Suprapubic skin (tissue), 4 donors: ENCODE measurements at places on chromosomes 7 and 10. TPM values are rescaled to one million over a fixed set of nuclear protein-coding genes. Genes with fewer than 3 reads are reported as not detected.

DNA sequence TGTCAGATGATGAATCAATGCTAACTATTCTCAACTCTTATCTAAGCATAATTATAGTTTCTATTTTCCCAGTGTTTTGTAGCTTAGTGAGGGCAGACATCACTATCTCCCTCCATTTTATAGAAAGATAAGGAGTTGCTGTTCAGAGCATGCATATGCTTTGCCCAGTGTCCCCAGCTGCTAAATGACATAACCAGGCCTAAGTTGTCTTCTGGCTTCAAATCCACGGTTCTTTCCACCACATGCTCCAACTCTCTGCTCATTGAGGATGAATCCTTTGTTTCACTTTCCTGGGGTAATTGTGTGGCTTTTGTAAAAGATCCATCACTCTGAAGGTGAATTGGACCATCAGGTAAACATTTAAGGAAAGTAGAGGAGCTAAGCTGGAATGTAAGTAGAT lies 134.0 kb downstream of the SNX10 start:
- DNase-seq: no peak

DNA sequence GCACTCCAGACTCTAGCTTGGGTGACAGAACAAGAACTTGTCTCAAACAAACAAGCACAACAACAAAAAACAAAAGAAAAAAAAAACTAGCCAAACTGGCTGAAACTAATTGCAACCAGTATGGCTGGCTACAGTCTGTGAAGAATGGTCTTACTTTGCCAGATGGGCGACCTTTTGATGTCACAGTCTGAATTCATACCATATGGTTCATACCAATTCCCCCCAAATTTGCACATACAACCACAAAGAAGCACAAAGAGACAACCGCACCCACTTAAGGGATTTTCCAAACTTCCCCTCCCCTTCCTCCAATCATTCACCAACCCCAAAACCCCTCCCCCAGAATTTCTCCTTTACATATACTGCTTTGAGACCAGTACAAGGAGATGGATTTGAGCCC lies 114.2 kb downstream of the SPAG6 start:
- DNase-seq: no peak

- DNase-seq: no peak
These were observed 1.6 kb downstream of the PWWP2B start for GRCh38 chr10:132398566-132398991.

DNA sequence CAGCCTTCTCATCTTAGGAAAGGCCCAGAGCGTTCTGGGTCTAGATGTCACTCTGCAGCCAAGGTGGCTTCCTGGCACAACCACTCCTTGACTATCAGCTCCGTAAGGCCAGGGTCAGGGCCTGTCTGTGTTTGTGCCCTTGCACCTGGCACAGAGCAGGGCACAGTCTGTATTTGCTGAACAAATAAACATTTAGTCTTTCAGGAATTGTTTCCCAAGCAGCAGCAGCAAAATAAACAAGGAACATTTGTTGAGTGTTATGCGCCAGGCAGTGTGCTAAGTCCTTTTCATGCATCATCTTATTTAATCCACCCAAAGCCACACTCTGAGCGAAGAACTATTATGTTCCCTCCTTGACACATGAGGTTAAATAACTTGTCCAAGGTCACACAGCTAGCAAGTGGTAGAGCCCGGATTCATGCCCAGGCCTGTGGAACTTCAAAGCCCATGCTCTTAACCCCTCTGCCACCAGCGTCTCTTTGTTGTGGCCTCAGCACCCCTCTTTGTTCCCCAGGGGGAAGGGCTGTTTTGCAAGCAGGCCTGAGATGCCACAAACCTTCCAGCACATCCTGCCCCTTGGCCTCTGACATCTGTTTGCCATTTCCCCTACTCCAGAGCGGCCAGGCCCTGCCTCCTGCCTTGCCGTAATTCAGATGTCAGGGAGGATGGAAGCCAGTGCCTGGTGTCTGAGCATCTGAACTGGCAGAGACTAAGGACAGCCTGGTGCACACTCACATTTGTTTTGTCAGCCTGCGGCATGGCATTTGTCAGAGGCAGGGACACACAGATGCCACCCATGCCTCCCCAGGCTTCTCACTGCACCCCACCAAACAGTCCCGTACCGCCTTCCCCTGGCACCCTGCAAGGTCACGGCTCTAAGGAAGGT lies 325.8 kb upstream of the ZMIZ1 start:
- DNase-seq: peak; percentile 88

GRCh38 chr7:526460-527034 lies 6.9 kb upstream of the PDGFA start:
- DNase-seq: no peak

GRCh38 chr7:149307775-149308501 lies 45.9 kb downstream of the ZNF783 start:
- no peak for DNase-seq

- no peak for DNase-seq
These were observed 20.4 kb upstream of the CARD11 start for GRCh38 chr7:3064067-3064466.

DNA sequence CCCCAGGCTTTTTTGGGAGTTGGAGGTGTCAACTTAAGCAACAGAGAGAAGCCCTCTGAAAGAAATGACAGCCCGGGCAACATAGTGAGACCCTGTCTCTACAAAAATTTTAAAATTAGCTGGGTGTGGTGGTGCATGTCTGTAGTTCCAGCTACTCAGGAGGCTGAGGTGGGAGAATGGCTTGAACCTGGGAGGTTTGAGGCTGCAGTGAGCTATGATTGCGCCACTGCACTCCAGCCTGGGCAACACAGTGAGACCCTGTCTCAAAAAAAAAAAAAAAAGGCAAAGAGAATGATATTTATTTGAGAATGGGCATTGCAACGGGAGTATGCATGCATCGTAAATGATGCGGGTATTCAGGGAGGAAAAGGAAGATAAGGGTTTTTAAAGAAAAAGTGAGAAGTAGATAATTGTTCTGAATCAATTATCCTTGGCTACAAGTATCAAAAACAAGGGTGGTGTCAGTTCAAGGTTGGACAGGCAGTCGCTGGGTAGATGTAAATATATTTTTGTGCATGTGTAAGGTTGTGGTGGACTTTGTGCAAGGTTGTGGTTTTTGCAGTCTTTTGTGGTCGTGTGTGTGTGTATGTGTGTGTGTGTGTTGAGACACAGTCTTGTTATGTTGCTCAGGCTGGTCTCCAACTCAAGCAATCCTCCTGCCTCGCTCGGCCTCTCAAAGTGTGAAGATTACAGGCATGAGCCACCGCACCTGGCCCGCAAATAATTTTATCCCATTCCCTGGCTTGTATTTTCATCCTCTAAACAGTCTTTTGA lies 65.6 kb downstream of the COL26A1 start:
- no peak for DNase-seq

DNA sequence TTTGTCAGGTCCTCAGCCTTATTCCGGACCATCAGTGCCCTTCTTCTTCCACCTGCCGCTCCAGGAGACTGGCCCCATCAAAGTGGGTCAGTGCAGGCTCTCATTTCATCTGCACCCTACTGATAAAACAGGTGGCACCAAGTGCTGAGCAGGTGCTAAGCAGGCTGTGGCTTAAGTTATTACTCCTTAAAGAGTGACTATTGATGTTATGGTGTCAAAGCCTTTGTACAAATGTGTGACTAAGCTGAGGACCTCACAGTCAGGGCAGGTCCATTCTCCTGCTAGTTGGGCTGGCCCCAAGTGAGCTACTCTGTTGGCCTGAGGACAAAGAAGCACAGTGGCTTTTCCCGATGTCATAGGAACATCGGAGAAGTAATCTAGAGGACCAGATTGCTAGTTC lies 11.2 kb upstream of the CALD1 start:
- DNase-seq: no peak

GRCh38 chr10:79223091-79224048 lies 123.9 kb upstream of the PPIF start:
- DNase-seq: no peak

DNA sequence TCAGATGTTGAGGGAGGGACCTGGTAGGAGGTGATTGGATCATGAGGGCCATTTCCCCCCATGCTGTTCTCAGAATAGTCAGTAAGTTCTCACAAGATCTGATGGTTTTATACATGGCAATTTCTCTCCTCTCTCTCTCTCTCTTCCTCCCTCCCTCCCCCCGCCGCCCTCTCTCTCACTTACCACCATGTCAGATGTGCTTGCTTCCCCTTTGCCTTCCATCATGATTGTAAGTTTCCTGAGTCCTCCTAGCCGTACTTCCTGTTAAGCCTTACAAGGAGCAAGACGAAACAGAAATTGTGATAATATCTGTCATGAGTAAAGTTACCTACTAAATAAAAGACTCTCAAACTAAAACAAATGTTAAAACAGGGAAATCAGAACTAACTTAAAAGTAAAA lies 19.9 kb upstream of the GPR141 start:
- no peak for DNase-seq

GRCh38 chr7:27184337-27185012 lies 557 bp downstream of the HOXA11 start:
- peak; percentile 78 for DNase-seq

DNA sequence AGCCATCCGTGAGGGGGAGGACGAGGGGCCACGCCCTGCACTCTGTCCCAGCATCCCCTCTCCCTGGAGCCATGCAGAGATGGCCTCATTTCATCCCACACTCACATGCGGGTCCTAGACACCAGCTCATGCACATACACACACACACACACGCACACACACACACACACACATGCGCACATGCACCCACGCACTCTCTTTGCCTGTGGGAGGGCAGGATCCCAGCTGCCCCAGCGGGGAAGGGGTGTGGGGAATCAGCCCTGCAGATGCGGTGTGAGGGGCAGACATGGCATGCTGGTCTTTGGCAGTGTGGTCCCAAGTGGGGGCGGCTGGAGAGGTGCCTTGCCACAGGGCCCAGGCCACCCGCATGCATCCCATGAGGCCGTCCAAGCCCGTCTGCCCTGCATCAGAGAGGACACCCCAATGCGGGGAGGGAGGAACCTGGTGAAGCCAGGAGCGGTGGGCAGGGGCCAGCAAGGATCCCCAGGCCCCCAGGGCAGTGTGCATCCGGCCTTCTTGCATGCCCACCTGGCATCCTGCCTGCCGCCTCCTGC lies 68.1 kb downstream of the LHPP start:
- no peak for DNase-seq

- DNase-seq: peak; percentile 84
These were observed 37.8 kb upstream of the GARS1 start for GRCh38 chr7:30556840-30557239.

GRCh38 chr7:3103614-3104398 lies 60.1 kb upstream of the CARD11 start:
- DNase-seq: no peak

DNA sequence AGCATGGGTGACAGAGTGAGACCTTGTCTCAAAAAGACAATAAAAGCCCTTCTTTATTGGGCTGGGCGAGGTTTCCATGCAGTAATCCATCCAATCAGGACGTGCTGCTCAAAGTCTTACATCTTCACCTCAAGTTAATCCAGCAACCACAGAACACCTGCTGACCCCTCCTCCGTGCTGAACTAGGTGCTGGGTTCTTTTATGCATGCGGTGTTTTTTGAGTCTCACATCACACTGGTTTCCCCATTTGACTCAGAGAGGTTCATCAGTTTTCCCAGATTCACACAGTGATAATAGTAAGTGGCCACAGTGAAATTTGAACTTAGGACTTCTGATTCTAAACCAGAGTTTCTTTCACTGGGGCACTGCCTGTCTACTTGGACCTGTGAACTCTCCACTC lies 58.3 kb upstream of the GTF2I start:
- DNase-seq: no peak

GRCh38 chr10:13091801-13092200 lies 8.2 kb upstream of the OPTN start:
- no peak for DNase-seq

GRCh38 chr10:104242545-104242944 lies 10.4 kb upstream of the CFAP43 start:
- no peak for DNase-seq

DNA sequence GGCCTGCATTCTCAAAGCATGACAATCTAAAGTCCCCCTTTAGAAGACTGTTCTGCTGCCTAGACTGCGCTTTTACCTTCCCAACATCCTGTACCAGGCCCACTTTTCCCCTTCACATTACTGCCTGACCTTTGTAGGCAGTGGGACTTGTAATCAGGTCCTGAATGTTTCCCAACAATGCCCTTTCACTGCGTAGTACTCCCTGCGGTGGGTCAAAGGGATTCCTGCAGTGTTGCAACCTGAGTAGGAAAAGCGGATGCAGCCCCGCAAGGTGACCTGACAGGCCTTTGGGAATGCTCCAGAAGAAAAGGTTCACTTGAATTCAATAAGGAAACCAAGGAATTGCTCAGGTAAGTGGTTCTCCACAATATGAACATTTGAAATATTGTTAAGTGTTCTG lies 4.9 kb upstream of the TCAF1 start:
- DNase-seq: no peak

DNA sequence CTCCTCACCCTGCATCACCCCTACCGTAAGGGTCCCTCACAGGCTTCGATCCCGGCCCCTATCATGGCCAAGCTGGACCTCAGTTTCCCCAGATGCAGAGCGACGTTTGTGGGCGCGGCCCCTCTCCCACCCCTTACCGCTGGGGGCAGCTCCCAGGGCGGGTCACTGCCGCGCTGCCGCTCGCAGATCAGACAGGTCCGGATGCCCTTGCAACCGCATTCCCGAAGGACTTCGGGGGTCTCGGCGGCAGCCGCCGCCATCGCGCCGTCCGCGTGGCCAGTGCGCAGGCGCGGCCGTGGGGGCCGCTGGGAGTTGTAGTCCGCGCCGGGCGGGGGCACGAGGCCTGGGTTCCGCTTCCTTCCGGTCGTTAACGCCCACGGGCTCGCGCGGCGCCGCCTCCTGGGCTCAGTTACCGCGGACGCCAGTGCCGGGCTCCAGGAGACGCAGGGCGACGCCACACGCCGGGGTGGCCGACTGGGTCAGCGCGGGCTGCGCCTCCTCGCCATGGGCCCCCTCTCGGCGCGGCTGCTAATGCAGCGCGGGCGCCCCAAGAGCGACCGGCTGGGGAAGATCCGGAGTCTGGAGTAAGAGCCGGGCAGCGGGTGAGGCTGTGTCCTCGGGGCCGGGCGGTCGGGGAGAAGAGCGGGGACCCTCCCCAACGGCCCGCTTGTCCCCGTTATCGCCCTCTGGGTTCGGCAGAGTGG lies at the start of the genes ALKBH4 and LRWD1:
ALKBH4 (minus strand) TSS at position 287 of the 704 bp plus-strand sequence; CDS start at position 260, 27 bp downstream.
LRWD1 (plus strand) TSS at position 408 of the 704 bp plus-strand sequence; CDS start at position 505, 97 bp downstream.
- peak; percentile 97 for DNase-seq

DNA sequence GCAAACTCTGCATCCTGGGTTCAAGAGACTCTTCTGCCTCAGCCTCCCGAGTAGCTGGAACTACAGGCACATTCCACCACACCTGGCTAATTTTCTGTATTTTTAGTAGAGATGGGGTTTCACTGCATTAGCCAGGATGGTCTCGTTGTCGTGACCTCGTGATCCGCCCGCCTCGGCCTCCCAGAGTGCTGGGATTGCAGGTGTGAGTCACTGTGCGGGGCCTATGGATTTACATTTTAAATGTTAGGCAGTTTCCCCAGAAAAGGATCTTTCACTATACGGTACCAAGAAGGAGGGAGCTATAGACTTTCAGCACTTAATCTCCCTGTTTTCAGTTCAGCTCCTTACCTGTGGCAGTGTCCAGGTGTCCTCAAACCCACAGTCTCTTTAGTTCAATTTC lies 50.8 kb downstream of the SIRT1 start:
- no peak for DNase-seq

The EBF3 gene
- 3.1 TPM for total RNA-seq

The ASB10 gene
- not detected for total RNA-seq

The SPDYE2B gene
- total RNA-seq: not detected

The ERVW-1 gene
- not detected for total RNA-seq

The MNX1 gene
- total RNA-seq: 0.56 TPM

The ITIH5 gene
- 4.8 TPM for total RNA-seq

The ZNF853 gene
- total RNA-seq: 4.6 TPM

The MSMB gene
- not detected for total RNA-seq

The UTF1 gene
- not detected for total RNA-seq
